ENCODE measurements at places on chromosomes 7 and 10.

GRCh38 chr10:118511711-118512110 lies 83.7 kb downstream of the PRLHR start:
- no peak for DNase-seq

DNA sequence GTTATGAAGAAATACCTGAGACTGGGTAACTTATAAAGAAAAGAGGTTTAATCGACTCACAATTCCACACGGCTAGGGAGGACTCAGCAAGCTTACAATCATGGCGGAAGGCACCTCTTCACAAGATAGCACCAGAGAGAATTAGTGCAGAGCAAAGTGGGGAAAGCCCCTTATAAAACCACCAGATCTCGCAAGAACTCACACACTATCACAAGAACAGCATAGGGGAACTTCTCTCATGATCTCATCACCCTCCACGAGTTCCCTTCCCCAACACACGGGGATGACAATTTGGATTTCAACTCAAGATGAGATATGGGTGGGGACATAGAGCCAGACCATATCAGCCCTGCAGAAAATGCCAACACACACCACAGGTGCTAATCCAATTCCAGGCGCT lies 218.7 kb downstream of the PARD3 start:
- DNase-seq: no peak

DNA sequence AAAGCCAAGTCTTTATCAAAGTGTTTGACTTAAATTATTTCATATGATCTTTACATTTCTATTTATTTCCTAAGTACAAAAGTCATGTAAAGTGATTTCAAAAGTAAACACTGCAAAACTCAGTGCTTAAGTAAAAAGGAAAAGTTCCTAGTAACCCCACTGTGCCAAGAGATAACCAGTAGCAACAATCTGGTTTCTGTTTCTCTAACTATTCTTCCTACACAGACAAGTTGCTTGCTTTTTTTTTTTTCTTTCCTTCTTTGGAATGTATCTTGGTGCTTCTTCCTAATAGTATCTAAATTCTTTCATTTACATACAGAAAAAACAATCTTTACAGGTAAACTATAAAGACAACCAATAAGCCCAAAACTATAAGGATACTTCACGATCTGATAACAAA lies 3.1 kb downstream of the JCAD start:
- DNase-seq: no peak

DNA sequence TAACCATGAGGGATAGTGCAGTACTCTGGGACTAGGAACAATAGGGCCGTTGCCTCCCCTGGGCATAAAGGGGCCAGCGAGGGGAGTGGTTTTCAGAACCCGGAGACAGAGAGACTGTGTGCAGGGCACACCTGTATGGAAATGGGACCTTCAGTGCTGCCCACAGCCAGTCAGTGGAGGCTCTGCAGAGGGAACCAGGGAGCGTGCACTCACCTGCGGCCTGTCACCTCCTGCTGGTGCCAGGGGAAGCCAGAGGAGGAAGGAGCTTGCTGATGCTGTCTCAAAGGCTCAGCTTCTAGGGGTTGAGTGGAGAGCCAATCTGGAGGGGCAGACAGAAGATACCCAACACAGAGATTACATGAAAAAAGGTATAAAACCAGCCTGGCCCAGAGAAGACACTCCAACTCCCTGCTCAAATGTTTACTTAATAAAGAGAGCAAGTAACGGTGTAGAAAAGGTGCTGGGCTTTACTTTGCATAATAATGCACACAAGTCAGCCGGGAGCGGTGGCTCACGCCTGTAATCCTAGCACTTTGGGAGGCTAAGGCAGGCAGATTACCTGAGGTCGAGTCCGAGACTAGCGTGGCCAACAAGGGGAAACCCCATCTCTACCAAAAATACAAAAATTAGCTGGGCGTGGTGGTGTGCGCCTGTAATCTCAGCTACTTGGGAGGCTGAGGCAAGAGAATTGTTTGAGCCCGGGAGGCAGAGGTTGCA lies 35.5 kb upstream of the WAPL start:
- DNase-seq: no peak

DNA sequence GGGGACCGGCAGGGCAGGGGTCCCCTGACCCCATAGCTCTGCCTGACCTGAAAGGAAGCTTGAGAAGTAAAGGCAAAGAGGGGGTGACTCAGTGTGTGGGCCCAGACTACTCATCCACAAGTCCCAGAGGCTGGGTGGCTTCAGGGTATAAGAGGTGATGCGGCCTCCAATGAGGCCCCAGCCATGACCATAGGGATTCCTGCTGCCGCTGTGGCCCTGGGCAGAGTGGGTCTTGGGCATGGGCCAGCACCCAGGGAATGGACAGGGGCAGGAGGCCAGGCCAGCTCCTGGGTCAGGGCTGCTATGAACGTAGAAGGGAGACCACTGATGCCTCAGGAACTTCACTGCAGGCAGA lies 64.4 kb upstream of the EBF3 start:
- DNase-seq: no peak

GRCh38 chr7:80318081-80318480 lies 183.4 kb downstream of the GNAI1 start:
- DNase-seq: no peak

DNA sequence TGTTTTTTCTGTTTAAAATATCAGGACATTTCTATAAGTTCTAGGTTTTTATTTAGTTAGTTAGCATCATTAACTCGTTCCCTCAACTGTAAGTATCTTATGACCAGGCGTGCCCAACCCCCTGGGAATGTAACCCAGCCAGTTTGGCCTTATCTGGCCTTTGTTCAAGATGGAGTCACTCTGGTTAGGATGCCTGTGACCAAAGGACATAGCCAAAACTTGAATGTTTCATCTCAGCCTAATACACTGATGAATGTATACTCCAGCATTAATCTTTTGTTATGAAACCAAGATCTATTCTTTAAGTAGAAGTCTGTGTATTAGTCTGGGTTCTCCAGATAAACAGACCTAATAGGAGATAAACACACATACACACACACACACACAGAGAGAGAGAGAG lies 231.4 kb downstream of the NSUN6 start:
- DNase-seq: no peak

DNA sequence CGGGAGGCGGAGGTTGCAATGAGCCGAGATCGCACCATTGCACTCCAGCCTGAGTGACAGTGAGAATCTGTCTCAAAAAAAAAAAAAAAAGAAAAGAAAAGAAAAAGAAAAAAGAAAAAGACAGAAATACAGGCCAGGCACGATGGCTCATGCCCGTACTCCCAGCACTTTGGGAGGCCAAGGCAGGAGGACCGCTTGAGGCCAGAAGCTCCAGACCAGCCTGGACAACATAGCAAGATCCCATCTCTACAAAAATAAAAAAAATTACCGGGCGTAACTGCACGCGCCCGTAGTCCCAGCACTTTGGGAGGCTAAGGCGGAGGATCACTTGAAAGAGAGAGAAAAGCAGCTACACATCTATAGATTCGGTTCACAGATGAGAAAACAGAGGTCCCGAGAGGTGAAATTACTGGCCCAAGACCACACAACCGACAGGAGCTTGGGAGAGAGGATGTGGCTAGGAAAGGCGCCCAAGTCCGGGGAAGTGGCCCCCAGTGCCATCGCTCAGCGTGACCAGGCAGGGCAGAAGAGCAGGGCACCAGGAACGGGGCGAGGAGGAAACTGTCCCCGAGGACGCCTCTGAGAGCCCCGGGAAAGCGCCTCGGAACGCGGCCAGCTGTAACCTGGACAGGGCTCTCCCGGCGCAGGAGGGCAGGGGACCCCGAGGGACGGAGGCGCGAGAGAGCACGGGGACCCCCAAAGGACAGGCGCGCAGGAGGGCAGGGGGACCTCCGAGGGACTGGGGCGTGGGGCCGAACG lies 612 bp downstream of the SNX8 start:
- DNase-seq: no peak

GRCh38 chr10:118047157-118047719 lies 497 bp upstream of the RAB11FIP2 start:
- no peak for DNase-seq

GRCh38 chr10:102455893-102456471 lies 4.6 kb upstream of the C10orf95 start:
- DNase-seq: no peak

DNA sequence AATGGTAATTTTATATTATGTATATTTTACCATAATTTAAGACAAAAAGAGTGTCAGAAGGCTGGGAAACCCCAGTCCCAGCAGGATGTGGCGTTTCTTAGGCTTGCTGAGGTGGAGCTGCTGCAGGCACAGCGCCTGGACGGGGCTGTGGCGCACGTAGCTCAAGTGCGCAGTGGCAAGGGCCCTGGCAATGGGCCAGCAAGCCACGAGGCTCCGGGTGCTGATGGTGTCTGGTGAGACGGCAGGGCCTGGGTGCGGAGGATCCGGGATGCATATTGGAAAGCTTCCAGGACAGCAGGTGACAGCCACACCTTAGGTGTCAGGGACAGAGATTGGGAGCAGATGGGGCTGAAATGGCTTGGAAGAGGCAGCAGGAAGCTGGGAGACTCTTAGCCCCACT lies 37.2 kb downstream of the CLEC2L start:
- no peak for DNase-seq

- no peak for DNase-seq
Measured at GRCh38 chr10:27600930-27601329, 96.8 kb downstream of the RAB18 start.

DNA sequence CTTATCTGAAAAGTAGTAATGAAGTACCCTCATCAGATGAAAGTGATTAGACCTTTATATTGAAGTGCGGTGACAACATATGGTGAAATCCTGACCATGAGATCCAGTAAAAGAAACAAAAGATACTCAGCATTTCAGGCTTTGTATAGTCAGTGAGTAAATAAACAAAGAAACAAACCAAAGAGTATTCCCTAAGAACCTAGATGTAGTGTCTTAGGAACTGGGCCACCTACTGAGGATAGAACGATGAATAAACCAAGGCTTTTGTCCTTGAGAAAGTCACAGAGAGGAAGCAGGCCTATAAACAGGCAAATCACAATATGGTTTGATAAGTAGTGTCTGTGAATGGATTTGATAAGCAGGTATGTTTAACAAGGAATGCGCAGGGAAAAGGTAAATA lies 46.2 kb downstream of the ZNF277 start:
- DNase-seq: no peak

DNA sequence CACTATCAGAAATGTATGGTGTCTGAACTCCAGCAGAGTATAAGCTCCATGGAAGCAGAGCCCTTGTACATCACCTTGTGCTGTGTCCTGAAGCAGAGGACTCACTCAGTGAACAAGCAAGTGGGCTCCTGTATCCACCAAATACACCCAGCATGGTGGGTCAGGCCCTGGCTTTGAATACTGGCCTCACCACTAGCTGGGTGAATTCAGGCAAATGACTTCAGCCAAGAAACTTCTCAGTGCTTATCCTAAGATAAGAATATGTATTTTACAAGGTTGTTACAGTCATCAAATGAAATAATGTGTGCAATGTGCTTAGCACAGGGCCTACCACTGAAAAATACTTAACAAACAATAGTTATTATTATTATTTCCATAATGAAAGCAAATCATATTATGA lies 62.6 kb downstream of the CALD1 start:
- DNase-seq: no peak

DNA sequence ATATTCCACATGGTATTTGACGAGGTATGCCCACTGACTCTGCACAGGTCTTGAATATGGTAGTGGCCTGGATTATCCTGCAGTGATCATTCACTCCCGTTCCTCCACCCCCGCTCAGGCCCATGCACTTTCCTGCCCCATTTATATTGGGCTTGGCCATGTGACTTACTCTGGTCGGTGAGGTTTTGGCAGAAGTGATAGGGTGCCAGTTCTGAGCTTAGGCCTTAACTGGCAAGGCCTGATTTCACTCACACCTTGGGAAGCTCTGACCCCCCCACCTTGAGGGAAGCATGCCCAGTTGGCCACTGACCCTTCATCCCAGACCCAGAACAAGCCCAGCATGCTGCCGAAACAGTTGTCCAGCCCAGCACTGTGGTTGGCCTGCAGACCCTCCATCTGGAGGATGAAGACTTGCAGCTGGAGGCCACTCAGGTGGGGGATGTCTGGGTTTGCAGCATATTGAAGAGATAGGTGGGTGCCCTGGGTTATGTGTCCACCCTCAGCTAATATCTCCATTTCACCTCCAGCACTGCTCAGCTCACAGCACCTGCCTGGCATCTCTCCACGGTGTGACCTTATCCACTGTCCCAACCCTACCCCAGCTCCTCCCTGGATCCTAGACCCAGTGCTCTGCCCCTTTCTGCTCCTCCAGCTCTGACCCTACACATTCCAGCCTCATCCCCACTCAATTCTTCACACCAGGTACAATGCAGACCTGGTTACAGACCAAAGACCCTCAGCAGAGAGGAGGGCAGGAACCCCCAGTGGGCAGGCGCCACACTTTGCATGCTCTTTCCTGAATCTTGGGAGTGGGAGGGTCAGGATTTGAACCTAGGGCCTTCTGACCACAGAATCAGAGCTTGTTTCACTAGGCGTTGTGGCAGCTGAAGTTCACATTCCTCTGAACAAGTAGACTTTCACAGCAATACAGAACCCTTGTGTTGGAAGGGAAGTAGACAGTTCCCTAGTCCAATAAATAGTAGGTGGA lies 138.1 kb upstream of the CHST15 start:
- DNase-seq: no peak

GRCh38 chr10:69952069-69952800 lies 100.4 kb upstream of the MACROH2A2 start:
- no peak for DNase-seq

DNA sequence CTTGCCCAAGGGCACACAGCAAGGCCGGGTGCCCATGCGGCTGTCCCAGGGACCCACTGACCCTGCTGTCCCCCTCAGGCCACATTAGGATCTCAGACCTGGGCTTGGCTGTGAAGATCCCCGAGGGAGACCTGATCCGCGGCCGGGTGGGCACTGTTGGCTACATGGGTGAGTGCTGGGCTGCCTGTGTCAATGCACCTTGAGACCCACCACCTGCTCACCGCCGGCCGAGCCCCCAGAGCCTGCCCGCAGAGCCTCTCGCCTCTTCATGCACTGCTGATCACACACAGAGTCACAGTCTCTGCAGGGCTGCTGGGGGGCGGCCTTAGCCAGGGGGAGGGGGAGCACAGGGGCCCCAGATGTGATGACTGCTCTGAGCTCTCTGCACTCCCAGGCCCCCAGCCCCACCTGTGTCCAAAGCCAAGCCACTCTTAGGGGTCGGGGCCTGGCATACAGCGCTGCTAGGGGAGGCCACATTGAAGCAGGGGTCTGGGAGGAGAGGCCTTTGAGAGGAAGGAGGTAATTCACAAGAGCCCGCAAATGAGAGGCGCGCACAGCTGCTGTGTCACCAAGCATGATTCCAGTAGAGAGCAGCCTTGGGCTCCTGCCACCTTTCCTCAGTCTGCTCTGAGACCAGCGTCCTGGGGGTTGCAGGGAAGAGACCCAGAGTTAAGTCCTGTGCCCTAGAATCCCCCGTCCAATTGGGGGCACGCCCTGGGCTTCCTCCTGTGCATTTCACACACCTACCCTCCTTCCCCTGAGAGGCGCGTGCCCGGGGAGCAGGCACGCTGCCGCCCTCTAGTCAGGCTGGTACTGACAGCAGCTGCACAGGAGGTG lies 100.4 kb downstream of the RGS10 start:
- no peak for DNase-seq

DNA sequence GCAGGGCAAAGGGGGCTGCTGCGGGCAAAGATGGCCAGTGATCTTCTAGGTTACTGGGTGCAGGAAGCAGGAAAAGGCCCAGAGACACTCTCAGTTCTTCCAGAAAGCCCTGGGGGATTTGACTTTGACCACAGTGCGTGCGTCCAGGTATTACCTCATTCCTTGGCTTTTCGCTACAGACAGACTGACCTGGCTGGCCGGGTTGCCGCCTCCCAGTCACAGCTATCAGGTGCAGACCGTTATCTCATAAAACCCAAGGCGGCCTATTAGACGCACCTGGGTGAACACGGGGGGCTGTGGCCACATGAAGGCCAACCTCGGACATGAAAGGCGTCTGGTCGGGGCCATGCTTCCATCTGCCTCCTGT lies 80.3 kb downstream of the FOXL3 start:
- DNase-seq: no peak

GRCh38 chr7:31825576-31825975 lies 138.6 kb downstream of the PPP1R17 start:
- DNase-seq: no peak

Measured in right lung (tissue), 10 donors.